ENCODE measurements at places on chromosomes 2 and 18.

DNA sequence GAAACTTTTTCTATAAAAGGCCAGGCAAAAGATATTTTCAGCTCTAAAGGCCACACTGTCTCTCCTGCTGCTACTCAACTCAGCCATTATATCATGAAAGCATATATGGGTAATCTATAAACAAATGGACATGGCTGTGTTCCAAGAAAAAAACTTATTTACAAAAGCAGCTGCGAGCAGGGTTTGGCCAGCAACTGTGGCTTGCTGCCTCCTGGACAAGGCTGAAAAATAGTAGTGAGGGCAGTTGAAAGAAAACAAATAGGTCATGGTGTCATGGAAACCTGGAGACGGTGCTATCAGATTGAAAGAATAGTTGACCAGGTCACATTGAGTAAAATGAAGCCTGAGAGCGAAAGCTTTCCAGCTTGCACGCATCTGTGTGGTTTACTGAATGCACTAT, 89.2 kb upstream of the LRATD1 start:
- DNase-seq = no peak

DNA sequence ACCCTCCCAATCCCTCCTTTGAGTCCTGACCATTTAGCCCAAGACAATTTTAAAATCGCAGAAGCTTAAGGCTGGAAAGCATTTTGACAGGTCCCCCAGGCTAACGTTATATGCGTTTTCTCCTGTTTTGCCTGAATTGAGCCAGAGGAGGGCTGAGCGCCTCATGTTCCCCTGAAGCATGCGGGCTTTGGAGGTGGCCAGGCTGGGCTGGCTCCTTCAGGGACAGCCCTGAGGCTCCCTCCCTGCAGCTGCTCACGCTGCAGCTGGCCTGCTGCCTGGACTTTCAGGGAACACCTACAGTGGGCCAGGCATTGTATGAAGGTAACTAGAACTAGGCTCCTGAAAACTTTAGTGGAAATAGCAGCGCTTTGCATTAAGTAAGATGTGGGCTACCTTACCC, 179.2 kb downstream of the ACKR3 start:
- no peak for DNase-seq

DNA sequence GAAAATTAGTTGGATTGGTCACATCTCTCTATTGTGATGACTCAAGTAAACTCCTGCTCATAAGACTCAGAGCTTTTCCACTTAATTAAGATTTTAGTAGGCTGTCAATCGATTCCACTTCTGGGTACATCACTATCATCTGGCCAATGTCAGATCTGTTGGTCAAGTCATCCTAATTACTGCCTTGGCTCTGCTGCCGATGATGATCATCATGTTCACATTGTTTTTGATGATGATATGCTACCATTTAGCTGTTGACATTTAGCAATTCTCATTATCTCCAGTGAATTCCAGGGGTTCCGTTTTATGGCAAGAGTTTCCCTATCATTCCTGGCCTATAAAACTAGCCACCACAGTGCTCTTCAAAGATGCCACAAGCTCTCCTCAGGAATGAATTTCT, 253.4 kb downstream of the IKZF2 start:
- no peak for DNase-seq

GRCh38 chr2:175167076-175167791, 769 bp downstream of the ATF2 start:
- DNase-seq = peak; percentile 61

GRCh38 chr2:174612970-174613369, 15.4 kb upstream of the WIPF1 start:
- DNase-seq = no peak

DNA sequence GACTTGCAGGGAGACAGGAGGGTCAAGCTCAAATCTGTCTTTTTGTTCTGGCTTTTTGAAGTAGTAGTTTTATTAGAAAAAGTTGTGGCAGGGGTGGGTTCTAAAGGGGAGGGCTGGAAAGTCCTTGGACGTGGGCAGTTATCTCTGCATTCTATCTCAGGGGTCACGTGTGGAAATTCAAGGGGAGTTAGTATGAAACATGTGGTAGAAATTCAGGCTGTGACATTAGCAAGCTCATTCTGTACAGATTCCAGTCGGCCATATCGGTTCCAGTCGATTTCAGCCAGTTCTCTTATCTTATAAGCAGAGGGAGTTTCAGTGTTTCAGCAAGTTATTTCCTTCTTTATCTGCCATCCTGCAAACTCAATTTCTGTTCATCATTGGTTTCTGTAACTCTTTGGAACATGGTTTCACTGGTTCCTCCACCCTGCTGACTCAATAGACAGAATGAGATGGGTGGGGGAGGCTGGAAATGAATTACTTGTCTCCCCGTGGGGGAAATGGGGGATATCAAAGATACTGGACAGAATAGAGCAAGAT, 53.0 kb downstream of the RAB27B start:
- DNase-seq = no peak

DNA sequence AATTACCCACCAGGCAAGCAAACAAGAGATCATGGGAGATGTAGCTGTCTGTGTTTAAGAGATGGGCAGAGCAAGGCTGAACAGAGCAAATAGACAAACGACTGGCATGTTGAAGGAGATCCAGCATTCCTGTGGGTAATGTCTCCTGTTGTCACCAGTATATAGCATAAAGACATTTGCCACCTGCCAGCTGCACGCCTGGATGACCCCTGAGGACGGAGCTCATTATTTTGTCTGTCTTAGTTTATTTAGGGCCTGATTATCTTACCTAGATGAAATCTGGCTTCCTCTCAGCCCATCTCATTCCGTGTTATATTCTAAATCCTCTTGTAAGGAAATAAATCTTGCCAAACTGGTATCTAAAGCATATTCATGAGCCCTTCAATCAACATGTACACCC, 510.3 kb upstream of the LINC00305 start:
- DNase-seq = no peak

DNA sequence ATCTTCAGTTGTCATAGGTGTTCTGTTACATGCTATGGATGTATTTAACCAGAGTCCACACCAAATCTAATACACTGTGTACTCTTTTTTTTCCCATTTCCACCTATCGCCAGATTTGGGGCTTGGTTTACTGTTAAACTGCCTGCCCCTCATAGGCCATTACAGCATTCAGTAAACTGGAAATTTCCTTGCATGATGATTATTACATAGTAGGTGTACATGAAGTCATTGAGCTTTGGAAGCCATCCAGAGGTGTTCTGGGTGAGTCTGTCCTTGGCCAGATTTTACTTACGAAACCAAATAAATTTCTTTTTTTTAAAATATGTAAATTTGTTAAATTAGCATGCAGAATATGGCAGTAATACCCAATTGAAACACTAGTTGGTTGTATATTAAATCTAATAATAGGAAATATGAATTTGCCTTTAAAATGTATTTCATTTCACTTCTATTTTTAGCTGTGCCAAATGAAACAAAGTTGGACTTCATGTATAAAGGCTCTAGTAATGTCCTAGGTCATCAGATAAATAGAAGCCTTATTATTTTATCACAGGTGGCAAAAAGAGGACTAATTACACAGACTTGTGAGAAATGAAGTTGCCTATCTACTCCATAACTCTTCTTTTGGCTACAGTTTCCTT, 60.7 kb downstream of the COMMD1 start:
- DNase-seq = no peak

DNA sequence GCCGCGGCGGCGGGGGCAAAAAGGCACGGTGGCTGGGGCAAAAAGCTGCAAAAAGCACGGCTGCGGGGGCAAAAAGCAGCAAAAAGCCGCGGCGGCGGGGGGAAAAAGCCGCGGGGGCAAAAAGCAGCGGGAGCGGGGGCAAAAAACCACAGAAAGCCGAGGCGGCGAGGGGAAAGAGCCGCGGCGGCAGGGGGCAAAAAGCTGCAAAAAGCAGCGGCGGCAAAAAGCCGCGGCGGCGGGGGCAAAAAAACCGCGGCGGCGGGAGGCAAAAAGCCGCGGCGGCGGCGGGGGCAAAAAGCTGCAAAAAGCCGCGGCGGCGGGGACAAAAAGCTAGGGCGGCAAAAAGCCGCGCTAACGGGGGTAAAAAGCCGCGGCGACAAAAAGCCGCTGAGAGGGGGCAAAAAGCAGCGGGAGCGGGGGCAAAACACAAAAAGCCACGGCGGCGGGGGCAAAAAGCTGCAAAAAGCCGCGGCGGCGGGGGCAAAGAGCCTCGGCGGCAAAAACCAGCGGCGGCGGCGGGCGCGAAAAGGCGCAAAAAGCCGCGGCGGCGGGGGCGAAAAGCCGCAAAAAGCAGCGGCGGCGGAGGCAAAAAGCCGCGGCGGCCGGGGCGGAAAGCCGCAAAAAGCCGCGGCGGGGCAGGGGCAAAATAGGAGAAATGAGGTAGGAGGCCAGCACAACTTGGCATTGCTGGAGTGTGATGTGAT, 123.4 kb downstream of the ANKRD30BL start:
- DNase-seq = no peak

DNA sequence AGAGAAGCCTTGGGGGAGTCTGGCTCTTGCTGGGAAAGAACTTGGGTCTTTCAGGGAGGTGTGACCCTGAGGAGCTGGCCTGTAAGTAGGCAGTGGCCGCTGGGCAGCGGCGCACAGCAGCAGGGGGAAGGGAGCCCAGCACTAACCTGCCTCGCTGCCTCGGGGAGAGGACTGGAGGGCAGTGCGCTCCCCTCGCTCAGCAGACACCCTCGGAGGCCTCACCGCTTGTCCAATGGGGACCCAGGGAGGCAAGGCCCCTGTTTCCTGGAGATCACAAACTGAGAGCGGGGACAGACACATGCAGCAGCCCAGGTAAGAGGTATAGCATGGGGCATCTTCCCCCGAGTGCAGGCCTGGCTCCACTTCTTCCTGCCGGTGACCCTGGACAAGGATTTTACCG, 3.3 kb downstream of the DNMT3A start:
- no peak for DNase-seq

GRCh38 chr2:172782506-172783164, 47.0 kb downstream of the RAPGEF4 start:
- no peak for DNase-seq

DNA sequence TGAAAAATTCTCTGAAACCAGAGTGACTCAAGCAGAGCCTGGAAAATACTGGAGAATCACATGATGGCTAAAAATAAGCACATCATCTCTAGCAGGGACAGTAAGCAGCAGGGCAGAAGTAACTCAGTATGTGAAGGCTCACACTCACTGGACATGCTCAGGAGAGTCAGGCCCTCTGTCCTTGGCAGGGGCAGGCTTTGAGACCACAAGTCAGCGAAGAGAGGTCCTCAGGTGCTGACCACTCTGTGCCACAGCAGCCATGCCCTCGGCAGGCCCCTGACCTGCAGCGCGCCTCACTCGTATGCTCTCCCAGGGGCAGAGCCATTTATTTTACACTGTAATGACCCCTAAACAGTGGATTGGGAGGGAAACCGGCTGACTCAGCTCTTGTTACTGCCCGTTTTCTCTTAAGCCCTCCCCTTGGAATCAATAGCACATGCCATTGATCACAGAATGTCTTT, 76.8 kb downstream of the MAPRE2 start:
- DNase-seq = no peak

- peak; percentile 32 for DNase-seq
These were observed 1.2 kb downstream of the ALK start for GRCh38 chr2:29920130-29920577.

- no peak for DNase-seq
These were observed 53.8 kb downstream of the HDLBP start for GRCh38 chr2:241261628-241262027.

DNA sequence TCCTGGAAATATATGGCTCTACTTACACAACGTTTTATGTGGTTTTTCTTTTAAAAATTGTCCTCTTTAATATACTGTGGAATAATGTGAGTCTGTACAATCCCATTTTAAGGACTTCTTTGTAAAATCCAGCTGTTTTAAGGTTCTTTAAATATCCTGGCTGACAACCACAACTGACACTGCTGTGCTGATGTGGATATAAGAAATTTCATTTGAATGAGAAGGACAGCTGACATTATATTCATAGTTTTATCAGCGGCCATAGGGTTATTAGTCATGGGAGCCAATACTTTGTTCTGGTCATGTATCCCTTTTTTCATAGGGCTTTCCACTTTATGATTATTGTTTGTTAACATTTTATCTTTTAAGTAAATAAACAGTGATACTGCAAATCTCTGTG, 169.5 kb downstream of the CAMKMT start:
- DNase-seq = no peak

GRCh38 chr2:62453955-62454354, 52.0 kb downstream of the TMEM17 start:
- DNase-seq = no peak

GRCh38 chr2:190999058-190999457, 14.9 kb downstream of the STAT1 start:
- DNase-seq = no peak

- DNase-seq = no peak
These were observed 141.5 kb downstream of the OSR1 start for GRCh38 chr2:19216676-19217602.

DNA sequence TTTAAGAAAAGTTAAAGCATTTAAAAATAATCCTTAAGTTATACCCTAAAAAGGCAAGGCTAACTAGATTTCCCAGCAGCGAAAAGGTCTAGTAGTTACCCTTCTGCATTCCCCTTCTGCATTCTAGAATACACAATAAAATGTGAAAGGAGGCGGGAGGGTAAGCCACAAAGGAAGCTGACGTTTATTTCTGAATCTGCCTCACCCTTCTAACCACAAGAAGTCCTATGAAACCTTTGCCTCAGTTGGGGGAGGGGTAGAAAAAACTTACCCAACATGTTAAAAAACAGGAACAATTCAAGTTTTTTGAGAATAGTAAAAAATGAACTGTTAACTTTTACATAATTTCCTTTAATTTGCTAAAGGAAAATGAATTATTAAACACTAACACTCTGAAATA, 11.3 kb downstream of the STK17B start:
- peak; percentile 64 for DNase-seq

GRCh38 chr2:166942377-166942776, 54.1 kb downstream of the XIRP2 start:
- no peak for DNase-seq

DNA sequence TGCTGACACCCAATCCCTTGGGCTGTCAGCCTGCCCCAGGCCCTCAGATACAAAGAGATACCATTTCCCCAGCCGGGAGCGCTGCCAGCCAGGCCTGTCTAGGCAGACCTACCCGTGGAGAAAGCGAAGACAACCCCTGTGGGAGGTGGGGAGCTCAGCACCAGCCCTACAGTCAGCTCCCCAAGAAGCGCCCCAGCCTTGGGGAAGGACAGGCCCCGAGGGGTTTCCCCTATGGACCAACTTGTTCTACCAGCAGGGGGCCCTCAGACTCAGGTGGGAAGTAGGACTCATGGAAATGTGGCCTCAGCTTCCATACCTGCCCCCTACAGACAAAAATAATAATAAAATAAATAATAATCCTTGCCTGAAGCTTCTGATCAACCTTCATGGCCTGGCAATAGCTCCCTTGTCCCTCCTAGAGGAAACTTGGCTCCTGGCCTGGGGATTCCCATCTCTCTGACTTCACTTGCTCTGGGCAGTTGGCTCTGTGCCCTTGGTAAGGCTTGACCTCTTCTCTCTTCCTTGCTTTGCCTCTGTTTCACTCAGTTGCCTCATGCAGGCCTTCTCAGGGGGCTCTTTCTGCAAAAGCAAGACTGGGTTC, 7.0 kb downstream of the SLC35F6 start:
- peak; percentile 72 for DNase-seq

DNA sequence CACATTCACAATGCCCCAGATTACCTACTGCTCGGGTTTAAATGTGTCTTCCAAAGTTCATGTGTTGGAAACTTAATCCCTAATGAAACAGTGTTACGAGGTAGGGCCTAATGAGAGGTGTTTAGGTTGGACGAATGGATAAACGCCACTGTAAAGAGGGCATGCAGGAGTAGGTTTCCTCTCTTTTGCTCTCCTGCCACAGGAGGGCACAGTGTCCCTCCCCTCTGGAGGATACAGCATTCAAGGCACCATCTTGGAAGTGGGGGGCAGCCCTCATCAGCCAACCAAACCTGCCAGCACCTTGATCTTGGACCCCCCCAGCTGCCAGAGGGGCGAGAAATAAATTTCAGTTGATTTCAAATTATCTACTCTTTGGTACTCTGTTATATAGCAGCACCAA, 103.5 kb downstream of the TSHZ1 start:
- no peak for DNase-seq

Measured in colonic mucosa (tissue), 4 donors.